NCI-H82 (cell line): ENCODE measurements at places on chromosomes 12 and 14.
A peak's percentile ranks its signal among the peaks of the same experiment; 100 is the strongest.

DNA sequence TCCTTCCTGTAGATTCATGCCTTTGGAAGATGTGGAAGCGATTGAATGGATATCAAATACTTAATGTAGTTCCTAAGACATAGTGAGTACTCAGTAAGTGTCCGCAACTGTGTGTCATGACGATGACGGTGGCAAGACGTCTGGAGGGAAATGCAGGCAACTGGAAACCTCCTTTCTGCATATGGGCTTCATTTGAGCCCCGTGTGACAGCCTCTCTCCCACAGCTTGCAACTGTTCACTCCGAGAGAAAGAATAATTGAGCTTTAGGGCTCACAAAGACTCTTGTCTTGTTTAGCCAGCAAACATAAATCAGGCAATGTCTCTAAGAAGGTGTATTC is 6.9 kb downstream of the CFAP251 start:
- no peak for DNase-seq

DNA sequence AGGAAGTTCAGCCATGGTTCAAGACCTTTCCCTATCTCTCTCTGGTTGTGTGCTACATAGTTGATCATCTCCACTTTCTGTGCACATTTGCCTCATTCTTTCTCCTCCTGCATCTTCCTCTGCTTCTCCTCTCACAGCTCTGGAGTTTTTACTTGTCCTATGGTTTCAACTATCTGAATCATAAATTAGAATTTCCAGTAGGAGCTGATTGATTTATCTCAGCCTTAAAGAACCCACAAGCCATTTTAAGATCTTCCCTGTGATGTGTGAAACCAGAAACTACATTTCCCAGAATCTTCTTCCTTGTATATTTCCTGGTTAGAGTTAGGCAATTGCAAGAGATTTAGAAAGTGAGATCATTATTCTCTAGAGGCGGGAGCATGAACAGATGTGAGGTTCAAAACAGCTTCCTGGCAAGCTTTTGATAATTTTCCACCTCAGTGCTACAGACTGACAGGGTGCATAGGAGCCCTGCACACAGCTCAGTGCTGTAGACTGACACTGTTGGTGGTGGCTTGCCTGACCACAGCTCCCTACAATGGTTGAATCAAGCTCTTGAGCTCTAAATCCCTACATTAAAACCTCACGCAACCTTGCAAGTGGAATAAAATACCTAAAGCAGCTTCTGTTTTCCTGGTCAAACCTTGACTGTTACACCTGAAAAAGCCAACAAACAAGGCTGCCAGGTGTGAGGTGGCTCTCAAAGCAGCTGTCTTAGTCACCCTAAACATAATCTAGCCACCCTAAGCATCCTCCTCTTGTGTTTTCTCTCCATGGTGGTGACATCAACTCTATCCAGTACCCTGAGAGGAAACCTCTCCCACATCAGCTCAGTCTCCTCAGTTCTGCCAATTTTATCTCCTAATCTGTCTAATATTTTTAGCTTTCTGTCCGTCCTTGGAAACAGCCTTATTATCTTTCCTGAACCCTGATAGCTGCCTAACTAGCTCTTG is 21.5 kb upstream of the IFNG start:
- no peak for DNase-seq

- no peak for DNase-seq
Observed at GRCh38 chr12:90794212-90794611, 160.8 kb downstream of the CCER1 start.

GRCh38 chr14:80770114-80770908 is 171.2 kb downstream of the CEP128 start:
- DNase-seq: no peak

DNA sequence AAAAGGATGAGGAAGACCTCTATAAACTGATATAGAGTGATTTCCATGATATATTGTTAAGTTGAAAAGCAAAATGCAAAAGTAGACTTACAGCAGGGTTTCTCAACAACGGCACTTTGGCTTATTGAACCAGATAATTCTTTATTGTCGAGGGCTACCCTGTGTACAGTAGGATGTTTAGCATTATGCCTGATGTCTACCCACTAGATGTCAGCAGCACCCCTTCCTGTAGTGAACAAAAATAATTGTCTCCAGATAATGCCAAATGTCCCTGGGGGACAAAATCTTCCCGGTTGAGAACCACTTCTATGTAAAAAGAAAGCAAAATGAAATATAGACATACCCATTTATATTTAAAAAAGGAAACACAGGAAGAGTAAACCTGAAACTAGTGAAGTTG is 32.4 kb downstream of the ABCD2 start:
- peak; percentile 25 for DNase-seq

GRCh38 chr14:101031186-101031585 is 127.7 kb upstream of the RTL1 start:
- no peak for DNase-seq

GRCh38 chr14:101110729-101111619 is 207.5 kb upstream of the RTL1 start:
- DNase-seq: no peak

- DNase-seq: peak; percentile 50
Observed at GRCh38 chr12:31363831-31364230, 37.9 kb upstream of the SINHCAF start.

- DNase-seq: no peak
Observed at GRCh38 chr12:79707830-79708229, 17.1 kb upstream of the PAWR start.

DNA sequence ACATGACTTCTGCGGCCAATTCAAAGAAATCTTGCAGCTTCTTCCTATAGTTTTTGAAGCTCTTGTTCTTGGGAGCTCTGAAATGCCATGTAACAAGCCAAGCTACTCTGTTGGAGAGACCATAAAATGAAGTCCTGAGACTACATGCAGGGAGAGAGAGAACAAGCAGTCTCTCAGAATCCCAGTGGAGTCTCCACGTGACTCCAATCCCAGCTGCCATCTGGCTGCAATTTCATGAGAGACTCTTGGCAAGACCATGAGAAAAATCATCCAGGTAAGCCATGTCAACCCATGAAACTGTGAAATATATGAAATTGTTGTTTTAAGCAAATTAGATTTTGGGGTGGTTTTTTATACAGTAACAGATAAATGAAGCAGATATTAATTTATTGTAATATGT is 54.4 kb downstream of the KLRG1 start:
- DNase-seq: peak; percentile 44

DNA sequence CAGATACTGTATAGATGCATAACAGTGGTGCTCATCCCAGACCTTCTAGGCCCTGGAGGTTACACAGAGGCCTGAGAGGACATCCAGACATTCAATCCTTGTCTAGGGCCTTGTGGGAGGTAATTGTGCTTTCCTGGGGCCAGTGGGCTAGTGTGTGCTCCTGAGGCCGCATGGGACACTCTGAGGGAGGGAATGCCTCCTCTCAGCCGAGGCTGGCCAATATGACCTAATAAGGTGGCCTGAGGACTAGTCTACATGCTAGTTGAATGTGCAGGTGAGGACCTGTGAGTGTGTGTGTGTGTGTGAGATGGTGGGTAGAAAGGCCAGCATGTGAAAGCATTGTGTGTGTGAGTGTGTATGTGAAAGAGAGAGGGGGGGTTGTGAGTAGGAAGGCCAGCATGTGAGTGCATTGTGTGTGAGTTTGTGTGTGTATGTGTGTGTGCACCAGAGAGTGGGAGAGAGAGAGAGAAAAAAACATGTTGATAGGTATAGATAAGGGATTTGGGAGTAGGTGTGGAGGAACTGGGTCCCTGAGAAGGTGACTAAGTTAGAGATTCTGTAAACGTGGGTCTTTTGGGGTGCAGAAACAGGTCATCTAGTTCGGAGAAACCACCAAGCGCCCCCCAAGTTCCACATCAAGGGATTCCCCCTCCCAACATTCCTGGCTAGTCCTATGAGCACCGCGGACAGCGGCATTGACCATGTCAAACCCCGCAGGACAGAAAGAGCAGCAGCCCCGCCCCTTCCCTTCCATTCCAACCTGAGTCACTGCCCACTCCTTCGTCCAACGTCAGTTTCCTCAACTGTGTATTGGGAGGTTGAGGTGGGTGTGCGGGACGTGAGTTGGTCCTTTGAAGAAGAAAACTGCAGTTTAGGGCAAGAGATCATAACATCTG is 9.7 kb upstream of the KRT81 start:
- no peak for DNase-seq

DNA sequence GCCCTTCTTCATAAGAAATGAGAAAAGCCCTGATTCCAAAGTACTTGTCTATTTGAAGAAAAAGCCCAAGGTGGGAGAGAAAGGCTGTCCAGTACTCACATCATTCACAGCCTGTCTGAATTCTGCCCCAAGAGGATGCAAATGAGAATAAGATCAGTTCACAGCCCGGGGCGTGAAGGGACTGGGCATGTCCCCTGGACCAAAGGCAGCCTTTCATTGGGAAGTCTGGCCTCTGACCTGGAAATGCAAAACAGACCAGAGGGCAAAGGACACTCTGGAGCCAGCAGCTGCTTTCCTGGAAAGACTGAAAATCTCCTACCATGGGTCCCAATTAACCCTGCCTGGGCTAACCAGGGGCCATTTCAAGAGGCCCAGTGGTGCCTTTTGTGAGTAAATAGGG is 191.2 kb upstream of the PELI2 start:
- no peak for DNase-seq

GRCh38 chr12:129241852-129242251 is 388.6 kb downstream of the GLT1D1 start:
- no peak for DNase-seq

GRCh38 chr12:90229407-90230170 is 521.0 kb upstream of the ATP2B1 start:
- DNase-seq: no peak

GRCh38 chr12:95859344-95859816 is 628 bp downstream of the SNRPF start:
- peak; percentile 38 for DNase-seq

- DNase-seq: peak; percentile 47
Observed at GRCh38 chr12:89247541-89247942, 104.8 kb downstream of the DUSP6 start.

DNA sequence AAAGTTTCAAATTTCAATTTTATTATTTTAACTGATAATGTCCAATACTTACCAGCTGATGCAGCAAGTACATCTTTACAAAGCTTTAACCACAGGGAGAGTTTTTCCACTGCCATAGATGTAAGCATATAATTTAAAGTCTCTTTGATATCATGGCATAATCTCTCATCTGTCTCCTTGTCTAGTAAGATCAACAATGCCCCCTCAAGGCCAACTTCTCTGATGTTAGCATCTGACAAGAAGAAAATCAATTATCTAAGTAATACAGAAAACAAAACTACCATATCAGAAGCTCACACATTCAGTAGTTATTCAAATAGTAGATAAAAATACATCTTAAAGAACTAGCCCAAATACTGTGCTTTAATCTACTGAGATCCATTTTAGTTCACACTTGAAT is 94.2 kb downstream of the HEATR5A start:
- DNase-seq: no peak

DNA sequence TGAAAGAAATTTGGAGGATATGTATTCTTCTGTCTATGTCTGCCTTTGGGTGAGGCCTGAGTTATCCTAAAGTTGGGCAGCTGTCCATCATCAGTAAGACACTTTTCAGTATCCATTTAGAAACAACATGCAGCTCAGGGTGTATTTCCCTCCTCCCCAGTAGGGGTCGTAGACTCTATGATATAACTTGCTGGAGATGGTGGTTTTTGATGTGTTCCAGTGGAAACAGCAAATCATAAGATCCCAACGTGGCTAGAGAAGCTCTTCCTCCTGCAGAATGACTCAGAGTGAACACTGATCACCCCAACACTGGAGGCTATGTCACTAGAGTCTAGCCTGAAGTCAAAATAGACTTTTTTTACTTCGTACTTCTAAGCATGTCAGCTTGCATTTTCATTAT is 331.6 kb upstream of the STXBP6 start:
- peak; percentile 46 for DNase-seq

DNA sequence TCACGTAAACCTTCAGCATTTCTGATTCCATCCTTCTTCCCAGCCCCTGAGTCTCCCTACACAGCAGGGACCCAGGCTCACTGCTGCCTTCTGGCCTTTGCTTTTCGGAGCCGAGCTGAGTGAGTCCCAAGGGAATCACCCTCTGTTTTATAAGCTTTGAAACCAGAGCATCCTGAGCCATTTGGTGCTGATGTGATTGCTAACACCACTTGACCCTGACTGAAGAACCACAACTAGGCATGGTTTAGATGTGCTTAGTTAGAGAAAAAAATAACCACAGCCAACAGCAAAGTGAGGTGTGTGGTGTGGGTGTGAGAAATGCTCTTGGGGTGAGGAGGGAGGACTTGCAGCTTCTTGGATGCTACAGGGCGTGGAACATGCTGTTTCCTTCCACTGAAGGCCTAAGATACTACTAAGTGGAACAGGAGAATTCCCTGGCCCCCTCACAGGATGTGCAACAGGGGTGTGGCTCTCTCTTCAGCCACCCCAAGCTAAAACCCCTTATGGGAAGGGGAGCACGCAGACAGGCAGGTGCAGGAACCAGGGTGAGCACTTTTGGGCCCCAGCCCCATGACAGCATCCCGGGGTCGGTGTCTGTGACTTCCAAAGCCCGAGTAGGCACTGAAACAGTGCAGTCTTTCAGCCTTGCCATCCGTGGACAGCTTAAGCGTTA is at the start of gene TC2N:
TC2N (minus strand) TSS at position 221 of the 673 bp plus-strand sequence. CDS start 53,767 bp downstream, outside the sequence.
- DNase-seq: peak; percentile 57

DNA sequence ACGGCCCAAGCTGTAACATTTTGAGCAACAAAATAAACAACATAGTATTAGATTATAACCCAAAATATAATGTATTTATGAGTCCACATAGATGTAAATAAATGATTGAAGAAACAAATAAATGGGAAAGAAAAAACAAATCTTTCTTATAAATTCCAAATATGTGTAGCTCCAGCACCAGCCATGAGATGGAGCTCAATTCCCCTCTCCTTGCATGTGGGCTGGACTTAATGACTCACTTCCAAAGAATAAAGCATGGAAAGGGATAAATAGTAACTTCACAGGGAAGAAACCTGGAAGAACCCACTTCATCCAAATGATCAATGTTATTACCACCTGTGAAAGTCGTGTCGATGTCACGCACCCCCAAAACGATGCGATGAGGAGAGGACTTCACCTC is 158.8 kb downstream of the RPAP3 start:
- peak; percentile 13 for DNase-seq

GRCh38 chr14:22919601-22919921 is 612 bp upstream of the RBM23 start:
- no peak for DNase-seq

GRCh38 chr14:102279688-102280348 is 25.1 kb downstream of the MOK start:
- no peak for DNase-seq

DNA sequence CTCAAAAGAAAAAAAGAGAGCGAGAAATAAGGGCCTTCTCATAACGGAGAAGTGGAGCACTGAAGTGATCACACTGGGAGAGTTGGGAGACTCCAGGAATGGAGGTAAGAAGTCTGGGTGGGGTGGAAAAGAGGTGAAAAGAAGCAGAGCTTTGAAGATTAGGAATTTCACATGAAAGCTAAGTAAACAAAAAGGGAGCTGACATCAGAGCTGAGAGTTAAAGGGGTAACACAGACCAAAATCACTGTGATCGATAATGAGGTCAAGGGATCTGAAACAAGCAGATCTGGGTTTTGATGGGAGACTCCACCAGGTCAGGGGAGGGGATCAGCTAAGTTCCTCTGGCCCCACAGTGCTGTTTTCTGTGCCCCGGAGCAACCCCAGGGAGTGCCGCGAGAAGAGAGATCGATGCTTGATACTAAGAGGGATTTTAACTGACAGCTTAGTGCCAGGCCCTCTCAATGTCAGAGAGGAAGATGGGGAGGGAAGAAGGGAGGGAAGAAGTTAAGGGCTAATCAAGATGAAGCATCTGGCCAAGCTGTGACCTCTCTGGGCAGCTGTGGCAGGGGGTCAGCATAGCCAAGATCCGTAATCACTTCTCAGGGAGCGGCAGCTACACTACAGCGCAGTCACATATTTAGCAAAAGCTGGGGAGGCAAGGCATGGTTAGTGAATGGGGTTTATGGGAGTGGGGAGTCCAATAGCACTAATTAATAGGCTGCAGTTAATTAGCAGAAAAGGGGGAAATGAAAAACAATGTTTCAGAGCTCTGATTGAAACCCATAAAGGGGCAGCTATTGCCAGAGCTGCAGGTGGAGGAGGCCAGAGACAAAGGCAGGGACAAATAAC is 8.0 kb downstream of the AQP6 start:
- peak; percentile 91 for DNase-seq
